ENCODE measurements at places on chromosomes 12 and 14. TPM values are rescaled to one million over a fixed set of nuclear protein-coding genes. Genes with fewer than 3 reads are reported as not detected.

The CPM gene
- total RNA-seq: 7.7 TPM

The MIS18BP1 gene
- total RNA-seq: 6.7 TPM

The LRP1 gene
- 121 TPM for total RNA-seq

The C3AR1 gene
- total RNA-seq: 7.3 TPM

The FGD4 gene
- 17.3 TPM for total RNA-seq

The C12orf54 gene
- not detected for total RNA-seq

The PPP1R36 gene
- total RNA-seq: 0.19 TPM

The B3GNT4 gene
- total RNA-seq: not detected

The IFNG-AS1 gene
- total RNA-seq: not detected

The RIMKLB gene
- total RNA-seq: 11.0 TPM

The CCDC197 gene
- total RNA-seq: 1.3 TPM

The OVCH1 gene
- not detected for total RNA-seq

The FOXG1 gene
- total RNA-seq: not detected

The KLRB1 gene
- total RNA-seq: not detected

The TPCN1 gene
- total RNA-seq: 128 TPM

- DNase-seq: no peak
Measured at GRCh38 chr12:128069359-128069997, 197.5 kb upstream of the TMEM132C start.

DNA sequence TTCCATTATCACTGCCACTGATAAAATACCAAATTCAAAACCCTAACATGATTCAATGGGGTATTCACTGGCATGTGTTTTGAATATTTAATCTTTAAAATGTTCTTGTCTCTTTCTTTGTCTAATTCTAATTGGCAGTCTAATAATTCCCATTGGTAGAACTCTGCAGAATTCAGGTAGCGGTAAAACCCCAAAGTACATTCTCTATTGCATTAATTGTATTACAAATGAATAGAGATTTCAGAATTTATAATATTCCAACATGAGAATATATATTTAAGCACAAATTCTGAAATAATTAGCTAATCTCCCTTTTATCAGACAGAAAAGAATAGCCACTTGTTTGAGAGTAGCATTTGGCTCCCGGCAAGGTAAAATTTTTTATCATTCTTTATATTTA is at the start of gene OR4N5:
Gene OR4N5, plus strand, starts transcription at position 301 of the 400 bp plus-strand sequence. CDS start 4,916 bp downstream, outside the sequence.
- DNase-seq: no peak

DNA sequence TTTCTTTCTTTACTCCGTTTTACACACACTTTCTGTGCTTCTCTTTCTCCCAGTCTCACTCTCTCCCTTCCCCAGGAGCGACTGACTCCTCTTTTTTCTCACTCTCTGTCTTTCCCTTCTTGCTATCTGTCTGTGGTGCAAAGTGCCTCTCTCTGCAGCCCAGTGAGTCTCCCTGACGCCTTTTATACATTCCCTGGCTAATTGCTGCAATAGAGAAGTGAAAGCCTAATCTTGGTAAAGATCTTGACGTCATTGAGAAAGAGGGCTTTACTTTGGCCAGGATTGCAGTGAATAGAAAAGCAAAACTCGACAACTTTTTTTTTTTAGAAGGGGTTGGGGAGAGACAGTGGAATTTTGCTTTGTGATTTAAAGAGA is 706 bp upstream of the DIO2 start:
- no peak for DNase-seq

- no peak for DNase-seq
Measured at GRCh38 chr14:101222362-101223070, 319.0 kb upstream of the RTL1 start.

- no peak for DNase-seq
Measured at GRCh38 chr12:48075832-48076231, 30.0 kb downstream of the SENP1 start.

- DNase-seq: no peak
Measured at GRCh38 chr12:45986641-45987339, 3.6 kb downstream of the SCAF11 start.

GRCh38 chr12:105316931-105317852 is 13.3 kb upstream of the C12orf75 start:
- DNase-seq: no peak

GRCh38 chr12:38163442-38163801 is 153.2 kb upstream of the ALG10B start:
- no peak for DNase-seq

DNA sequence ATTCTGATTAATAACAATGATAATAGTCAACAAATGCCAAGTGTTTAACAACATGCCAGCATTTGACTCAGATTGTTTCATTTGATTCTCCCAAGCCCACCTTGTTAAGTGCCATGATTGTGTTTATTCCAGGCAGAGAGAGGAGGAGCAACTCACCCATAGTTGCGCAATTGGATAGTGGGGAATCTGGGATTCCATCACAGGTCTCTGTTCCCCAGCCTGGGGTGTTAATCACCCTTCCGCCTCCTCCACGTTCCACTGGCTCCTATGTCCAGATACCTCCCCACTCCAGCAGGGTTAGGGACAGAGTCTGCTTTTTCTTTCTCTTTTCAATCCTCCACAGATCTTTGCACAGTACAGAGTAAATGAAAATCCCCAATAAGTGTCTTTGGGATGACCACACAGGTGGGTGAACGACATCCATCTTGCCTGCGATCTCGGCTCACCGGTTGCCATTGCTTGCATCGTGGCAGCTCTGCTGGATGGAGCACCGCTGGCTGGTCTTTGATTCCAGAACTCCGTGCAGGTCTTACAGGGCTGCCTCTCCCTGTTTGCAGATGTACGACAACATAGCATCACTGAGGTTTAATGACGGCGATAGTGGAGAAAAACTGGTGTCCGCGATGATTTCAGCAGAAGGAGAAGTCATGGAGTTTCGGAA is 78.8 kb downstream of the DNAH10 start:
- no peak for DNase-seq

DNA sequence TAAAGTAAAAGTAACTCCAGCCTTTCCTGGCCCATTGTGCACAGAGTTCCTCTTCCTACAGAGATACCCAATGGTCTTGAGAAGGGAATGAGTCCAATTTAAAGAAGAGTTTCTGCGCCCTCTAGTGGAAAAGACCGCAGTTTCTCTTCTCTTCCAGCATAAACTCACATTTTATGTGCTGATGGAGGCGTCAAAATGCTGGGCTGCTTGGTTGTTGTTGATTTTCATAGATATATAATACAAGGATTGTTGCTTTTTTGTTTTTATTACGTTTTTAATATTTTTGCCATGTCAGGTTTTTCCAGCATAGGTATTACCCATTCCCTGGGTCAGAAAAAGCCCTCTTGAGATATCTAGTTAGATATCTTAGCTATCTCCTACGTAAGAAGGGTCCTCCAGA is 356.9 kb upstream of the STXBP6 start:
- DNase-seq: no peak

DNA sequence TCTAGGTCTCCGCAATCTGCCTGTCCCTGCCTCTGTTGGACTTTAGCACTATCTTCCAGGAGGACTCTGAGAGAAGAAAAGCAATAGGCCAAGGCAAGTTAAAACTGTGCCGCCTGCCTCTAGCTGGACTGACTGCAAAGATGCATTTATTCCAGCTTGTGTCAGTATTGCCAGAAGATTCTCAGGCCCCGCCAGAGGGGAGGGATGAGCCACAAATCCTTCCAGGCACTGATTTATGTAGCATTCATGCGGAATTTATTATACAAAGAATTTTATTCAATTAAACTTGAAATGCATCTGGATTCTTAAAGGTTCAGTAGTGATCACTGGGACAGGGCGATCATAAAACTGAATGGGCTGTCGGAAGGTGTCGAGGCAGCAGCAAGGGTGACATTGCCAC is 19.8 kb downstream of the MMAB start:
- no peak for DNase-seq

GRCh38 chr12:54759751-54760150 is 94.6 kb upstream of the MUCL1 start:
- DNase-seq: no peak

DNA sequence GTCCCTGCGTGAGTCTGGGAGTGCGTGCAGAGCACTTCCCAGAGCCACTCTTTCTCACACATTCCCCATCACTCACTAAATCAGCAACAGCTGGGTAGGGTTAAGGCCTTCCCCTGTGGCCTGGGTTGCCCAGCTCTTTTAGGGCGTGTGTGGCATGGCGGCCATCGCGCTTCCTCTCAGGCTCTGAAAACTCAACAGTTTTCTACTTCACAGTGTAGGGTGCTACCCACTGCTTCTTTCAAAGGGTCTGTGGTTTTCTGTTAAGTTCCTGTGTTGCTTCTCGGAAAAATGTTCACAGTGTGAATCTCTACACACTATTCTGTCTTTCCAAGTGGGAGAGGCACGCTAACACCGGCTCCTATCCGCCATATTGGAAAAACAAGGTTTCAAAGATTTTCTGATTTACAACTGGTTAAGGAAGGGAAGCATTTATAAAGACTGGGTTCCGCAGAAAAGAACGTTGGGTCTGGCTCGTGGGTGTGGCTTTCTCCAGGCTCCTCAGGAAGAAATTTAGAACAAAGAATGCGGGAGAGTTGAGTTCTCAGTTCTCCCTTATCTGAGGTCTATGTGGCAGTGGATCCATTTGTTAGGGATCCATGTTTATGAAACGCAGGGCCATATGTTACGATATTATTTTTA is 34.9 kb upstream of the AEBP2 start:
- DNase-seq: no peak

DNA sequence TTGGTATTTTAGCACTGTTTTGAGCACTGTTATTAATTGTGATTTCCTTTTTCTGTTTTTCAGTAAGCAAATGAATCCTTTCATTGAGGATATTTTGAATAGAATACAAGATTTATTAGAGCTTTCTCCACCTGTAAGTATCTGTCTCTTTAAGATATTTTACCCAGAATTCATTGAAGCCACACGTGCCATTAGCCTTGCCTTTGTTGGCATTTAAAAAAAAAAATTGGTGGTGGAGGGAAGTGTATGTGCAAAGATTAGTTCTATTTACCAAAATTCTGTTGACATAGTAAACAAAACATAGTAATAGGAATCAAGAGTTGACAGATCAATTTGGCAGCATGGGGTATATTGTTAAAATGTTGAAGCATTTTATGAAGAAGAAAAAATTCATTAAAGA is 23.8 kb downstream of the XPOT start:
- no peak for DNase-seq

- DNase-seq: no peak
Measured at GRCh38 chr12:107375231-107375630, 281.9 kb upstream of the CRY1 start.

GRCh38 chr14:61744238-61744637 is 18.0 kb upstream of the SNAPC1 start:
- no peak for DNase-seq

DNA sequence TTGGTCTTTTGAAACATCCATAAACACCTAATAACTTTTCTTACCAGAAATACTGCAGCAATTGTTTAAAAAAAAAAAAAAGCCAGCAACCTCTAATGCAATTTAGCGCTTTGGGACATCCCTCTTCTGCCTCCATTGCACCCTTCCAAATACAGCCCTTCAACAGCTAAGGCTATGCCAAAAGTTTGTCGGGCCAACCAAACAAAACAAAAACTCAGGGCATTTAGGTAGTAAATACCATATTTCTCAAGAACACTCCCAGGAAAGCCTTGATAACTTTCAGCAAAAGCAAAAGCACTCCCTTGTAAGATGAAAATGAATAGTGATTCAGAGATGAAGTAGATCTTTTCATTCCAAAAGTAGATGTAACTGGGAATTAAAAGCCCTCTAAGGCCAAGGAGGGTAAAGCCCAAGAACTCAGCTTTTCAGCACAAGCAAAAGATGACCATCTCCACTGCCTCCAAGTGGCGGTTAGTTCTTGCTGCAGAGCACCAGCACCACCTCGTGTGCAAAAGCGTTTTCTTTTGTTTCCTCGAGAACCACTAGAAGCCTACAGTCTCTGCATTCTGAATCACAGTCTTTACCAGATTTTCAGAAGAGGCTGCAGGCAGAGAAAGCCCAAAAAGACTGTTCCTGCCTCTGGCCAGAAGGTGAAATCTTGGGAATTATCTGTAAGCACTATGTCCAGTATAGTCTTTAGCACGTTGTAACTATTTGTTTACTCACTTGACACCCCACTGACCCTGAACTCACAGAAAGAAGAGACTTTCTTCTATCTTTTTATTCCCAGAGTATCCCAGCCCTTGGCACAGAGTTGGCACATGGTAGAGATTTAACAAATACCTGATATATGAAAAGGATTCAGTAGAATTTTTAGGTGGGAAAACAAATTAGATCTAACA is 53.1 kb downstream of the SIX6 start:
- peak; percentile 42 for DNase-seq
